ENCODE measurements at places on chromosomes 2 and 18.
A peak's percentile ranks its signal among the peaks of the same experiment; 100 is the strongest.

- no peak for DNase-seq
Observed at GRCh38 chr2:162934191-162934590, 95.6 kb upstream of the KCNH7 start.

GRCh38 chr2:169108099-169108884 lies 38.9 kb downstream of the DHRS9 start:
- DNase-seq: no peak

DNA sequence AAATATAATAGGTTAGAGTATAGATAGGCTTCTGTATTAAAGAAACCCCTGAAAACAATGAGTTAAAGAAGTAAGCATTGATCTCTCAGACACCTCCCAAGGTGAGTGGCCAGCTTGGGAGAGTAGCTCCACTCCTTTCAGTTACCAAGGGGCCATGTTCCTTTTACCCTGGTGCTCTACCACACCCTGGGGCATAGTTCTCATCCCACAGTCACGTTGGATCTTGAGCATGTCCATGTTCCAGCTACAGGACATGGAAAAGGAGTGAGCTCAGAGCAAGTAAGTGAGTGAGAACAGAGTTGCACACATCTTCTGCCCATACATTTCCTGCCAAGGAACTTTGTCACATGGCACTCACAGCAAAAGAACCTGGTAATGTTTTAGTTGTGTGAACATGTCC lies 325.9 kb upstream of the SLC39A10 start:
- DNase-seq: no peak

DNA sequence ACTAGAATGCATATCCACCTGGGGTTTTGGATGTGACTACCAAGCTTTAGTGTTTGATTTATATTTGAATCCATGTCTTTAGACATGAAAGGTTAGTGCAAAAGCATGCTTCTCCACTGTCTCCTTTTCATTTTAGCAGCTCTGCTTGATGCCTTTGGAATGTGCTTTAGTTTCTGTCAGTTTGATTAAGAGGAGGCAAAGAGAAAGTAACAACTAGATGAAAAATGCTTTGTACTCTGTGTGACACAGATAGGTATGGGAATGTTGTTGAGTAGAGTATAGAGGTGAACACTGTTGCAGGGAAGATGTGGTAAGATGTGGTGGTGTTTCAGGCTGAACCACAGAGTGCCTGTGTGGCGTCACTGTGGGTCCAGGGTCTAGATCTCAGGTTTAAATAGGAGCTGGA lies 19.8 kb downstream of the PIK3C3 start:
- DNase-seq: no peak

DNA sequence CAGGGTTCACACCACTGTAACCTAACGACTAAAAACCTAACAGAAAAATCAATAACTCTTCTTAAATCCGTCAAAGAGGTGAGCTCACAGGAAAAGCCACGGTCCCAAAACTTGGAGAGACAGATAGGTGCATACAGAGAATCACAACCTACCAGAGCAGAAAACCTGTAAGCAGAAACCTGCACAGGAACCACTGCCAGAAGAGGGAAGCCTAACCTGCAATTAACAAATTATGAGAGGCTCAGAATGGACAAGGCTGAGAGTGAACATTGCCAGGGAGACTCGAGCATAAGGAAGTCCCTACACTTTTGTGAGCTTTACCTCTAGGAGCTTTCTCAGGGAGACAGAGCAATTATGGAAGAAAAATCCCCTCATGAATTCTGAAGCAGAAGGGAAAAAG lies 156.2 kb upstream of the NETO1 start:
- DNase-seq: no peak

- no peak for DNase-seq
Observed at GRCh38 chr18:57906852-57907251, 103.7 kb upstream of the ATP8B1 start.

DNA sequence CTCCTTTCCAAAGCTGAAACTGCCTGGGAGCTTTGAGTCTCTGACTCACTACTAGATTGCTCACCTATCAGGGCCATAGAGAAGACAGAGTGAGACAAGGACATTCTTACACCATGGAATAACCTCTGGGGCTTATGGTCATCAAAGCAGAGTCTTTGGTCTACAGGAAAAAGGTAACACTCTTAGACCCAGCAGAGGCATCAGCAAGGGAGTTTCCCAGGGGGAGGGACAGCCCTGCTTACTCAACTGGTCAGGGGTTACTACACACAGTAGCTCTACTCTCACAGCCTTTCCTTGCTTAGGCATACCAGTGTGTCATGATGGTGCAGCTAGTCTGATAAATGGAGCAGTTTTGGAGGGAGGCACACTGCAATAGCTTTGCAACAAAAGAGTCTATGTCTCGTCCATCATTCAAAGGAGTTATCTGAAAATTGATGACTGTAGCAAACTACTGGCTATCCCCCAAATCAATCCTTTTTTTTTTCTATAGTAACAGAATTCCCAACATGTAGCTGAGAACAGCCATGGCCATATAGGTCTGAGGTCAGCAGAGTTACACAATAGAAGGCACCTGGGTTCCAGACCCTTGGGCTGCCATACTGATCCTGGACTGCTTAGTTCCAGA lies 22.4 kb upstream of the CD28 start:
- peak; percentile 73 for DNase-seq

- no peak for DNase-seq
Observed at GRCh38 chr2:100125626-100126025, 16.8 kb downstream of the AFF3 start.

GRCh38 chr2:218263817-218264641 lies 3.2 kb downstream of the GPBAR1 start:
- DNase-seq: no peak

- no peak for DNase-seq
Observed at GRCh38 chr2:105771836-105772235, 27.1 kb downstream of the NCK2 start.

- DNase-seq: peak; percentile 27
Observed at GRCh38 chr2:32358111-32358482, 1.3 kb downstream of the BIRC6 start.

DNA sequence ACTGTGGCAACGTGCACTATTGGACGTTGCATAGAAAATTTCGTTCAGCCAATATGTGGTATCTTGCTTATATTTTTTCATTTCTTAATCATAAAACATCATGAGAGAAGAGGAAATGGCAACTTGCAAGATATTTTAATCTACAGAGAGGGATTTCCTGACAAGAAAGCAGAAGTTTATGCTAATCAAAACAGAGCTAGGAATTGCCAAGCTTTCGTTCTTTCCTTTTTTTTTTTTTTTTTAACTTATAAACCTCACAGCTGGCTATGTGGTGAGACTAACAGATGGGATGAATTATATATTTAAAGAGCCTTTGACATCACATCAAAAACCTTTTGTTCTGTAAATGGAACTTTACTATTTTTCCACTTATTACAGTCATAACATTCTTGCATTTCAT lies 1136.9 kb upstream of the TMEFF2 start:
- DNase-seq: no peak

- peak; percentile 24 for DNase-seq
Observed at GRCh38 chr2:120251880-120252224, 800 bp upstream of the RALB start.

DNA sequence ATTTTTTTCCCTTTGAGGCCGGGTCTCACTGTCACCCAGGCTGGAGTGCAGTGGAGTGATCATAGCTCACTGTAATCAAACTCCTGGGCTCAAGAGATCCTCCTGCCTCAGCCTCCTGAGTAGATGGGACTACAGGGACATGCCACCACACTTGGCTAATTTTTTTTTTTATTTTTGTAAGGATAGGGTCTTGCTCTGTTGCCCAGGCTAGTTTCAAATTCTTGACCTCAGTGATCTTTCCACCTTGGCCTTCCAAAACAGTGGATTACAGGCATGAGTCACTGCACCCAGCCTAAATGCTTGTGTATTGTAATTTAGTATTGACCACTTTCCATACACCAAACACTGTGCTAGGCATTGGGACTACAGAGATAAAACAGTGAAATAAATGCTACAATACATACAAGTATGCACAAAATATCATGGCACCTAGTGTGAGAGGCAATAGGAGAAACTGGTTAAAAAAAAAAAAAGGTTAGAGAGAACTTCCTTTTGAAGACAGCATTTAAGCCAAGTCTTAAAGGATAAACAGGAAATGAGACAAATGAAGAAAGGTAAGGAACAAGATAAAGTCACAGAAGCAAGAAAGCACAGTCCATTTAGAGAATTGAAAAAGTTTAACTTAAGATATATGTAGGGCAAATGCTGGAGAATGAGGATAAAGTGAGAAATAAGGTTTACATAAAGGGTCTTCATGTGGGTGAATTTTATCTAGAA lies 113.4 kb downstream of the GORASP2 start:
- DNase-seq: no peak

GRCh38 chr2:112876971-112877361 lies 34.0 kb upstream of the IL37 start:
- DNase-seq: peak; percentile 29

DNA sequence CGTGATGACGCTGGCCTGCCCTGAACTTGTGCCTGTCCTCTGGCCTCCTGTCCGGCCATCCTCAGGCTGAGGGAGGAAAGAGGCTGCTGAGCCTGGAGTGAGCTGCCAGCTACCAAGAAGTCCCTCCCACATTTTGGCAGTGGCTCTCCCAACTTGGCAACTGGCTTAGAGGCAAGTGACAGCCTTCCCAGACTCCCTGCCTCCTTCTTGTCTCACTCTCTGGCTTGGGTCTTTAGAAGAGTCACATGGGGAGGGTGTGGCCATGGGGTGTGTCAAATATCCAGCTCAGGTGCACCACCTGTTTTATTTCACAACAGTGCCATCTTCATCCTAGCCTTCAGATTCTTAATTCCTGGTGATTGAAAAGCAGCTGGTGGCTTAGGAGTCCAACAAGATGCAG lies 222.9 kb downstream of the PRKCE start:
- no peak for DNase-seq

DNA sequence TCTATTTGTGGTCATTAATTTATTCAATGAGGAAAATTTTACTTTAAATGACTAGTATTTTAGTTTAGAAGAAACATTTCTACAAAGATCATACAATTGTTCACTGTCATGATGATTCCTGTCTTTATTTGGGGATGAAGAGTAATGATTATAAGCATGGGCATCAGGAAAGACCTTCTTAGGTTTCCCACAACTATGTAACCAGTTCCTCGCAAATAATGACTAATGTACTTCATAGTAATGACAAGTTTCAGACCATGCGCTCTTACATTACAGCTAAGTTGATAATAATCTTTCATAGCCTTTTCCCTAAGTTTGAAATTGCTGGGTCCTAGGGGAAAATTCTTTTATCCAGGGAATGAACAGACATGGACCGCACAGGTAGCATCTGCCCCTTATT lies 90.5 kb downstream of the MYO5B start:
- DNase-seq: no peak

DNA sequence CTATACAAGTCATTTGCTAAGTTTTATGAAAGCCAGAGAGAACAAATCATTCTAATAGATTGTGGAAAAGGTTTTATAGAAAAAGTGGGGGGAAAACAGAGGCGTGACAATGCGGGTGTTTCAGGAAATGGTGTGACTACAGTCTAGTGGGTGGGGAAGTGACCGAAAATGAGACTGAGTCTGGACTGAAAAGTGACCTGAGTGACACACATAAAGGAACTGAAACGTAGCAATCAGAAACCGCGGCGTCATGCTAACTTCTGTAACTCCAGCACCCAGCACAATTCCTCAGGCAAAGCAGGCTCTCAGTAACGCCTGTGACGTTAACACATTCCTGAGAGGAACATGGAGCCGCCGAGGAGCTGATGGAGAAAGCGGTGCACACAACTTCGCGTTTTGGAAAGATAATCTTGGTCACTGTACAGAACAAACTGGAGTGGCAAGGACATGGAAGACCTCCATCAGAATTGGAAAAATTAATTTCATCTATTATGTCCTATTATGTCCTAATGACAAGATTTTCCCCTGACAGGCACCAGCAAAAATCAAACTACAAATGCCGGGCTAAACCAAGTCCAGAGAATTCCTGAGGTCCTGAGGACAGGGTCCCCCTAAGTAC lies 1.4 kb upstream of the CD226 start:
- peak; percentile 84 for DNase-seq

DNA sequence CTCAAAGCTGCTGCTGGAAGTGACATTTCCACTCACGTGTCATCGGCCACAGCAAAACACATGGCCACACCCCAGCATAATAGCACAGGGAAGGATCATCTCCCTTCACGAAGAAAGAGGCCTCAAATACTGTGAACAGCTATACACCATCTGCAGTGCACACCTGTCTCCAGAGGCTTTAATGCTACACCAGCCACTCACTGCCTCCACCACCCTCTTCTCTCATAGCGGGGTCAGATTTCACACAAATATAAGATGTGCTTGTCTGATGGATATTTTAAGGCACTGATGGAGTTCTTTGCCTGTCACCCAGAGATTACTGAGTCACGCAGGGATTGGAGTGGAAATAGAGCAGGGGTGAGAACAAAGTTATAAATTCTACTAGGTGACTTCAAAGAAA lies 374.0 kb downstream of the ZNF516 start:
- DNase-seq: no peak

DNA sequence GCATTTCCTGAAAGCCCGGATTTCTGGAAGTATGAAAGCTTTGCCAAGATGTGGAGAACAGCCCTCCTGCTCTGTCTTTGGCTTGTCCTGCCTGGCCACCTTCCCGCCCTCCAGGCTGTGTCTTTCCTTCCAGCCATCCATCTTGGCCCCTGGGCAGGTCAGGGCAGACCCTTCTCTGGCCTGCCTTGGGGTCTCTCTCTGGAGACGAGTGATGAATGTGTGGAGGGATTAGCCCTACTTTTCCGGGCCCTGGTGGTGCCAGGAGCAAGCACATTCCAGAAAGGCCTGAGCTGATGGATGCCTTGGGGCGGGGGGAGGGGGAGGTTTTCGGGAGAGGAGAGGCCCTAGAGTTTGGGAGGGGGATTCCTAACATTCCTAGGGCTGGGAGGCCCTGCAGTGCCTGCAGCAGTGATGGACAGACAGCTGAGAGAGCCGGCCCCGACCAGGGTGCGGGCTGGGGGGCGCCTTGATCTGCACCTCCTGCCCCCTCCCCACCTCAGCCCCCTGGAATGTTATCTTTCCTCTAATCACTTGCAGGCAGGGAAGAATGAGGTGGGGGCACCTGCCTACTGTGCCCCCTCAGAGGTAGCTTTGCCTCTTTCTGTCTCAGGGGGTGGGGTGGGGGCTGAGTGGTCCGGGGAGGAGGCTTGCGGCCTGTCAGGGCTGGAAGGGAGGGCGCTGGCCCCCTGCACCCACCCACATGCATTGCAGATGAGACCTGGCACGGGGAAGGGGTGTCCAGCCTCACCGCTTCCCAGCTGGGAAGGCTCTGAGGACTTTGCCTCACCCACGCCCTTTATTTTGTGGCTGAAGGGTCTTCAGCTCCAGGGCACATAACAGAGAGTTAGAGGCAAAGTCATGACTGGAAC lies 156.2 kb downstream of the DDX1 start:
- DNase-seq: no peak

GRCh38 chr2:44286119-44286883 lies 11.0 kb downstream of the SLC3A1 start:
- no peak for DNase-seq

DNA sequence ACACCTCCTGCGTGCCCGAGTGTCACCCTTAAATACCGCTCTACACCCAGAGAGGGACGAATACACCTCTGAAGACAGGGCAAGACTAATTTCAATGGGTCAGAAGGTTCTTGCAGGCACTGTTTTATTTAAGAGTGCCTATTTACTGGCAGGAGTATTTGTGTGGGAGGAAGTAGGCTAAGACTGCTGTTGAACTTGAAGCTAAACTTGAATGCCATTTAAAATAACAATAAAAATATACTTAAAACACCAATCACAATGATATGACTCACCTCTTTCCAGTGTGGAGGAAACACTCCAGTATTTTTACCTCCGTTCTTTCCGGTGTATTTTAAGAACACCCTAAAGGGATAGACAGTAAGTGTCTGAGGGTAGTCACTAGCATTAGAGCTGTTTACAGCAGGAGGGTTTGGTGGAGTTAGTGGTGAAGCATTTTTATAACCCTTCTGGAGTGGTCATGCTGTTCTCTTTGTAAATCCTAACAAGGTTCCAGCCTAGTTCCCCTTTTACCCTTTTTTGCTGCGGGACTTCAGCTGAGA lies 9.6 kb upstream of the HOXD1 start:
- DNase-seq: no peak

All from EH (cell line).